Activated CD4-positive, alpha-beta T cell treated with anti-CD3 and anti-CD28 coated beads, Interleukin-2, amount 50 U/mL, for 24 hours (primary cell): ENCODE measurements at places on chromosomes 5 and 9.

DNA sequence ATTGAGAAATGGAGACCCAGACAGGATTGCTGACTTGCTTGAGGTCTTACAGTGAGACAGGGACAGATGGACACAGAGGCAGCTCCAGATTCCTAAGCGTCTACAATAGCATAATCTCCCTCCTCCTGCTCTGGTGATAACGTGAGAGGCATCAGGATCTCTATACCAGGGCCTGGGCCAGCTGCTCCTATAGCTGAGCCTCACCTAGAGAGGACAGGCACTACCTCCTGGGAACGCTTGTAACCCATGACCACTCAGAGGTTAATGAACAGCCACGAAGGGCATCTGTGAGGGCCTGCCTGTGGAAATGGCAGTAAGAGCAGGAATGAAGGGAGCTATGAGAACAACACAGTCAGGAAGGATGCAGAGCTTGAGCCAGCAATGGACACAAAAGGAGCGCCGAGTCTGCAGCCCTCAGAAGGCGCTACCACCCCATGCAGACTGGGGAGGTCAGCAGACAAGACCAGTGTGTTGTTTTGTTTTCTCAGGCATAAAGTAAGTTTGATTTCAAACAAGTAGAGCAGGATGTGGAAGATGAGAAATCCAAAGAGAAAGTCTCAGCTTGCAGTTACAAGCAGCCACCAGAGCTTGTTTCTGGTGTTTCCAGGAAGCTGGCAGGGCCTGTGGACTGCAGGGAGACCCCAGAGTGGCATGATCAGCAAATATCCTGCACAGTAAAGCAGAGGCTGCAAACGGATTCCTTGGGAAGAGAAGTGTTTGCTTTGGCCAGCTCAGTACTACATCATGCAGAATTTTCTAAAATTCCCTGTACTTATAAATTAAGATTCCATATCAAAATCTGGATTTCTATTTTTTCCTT is 17.4 kb downstream of the ANKS6 start:
- no peak for DNase-seq

GRCh38 chr5:172637740-172638139 is 3.3 kb upstream of the NEURL1B start:
- DNase-seq: no peak

GRCh38 chr5:38187532-38187931 is 70.8 kb upstream of the EGFLAM start:
- DNase-seq: no peak

GRCh38 chr5:180795771-180796313 is 6.8 kb downstream of the MGAT1 start:
- no peak for DNase-seq

- DNase-seq: no peak
These were observed 55.3 kb upstream of the SLCO6A1 start for GRCh38 chr5:102554082-102554481.

DNA sequence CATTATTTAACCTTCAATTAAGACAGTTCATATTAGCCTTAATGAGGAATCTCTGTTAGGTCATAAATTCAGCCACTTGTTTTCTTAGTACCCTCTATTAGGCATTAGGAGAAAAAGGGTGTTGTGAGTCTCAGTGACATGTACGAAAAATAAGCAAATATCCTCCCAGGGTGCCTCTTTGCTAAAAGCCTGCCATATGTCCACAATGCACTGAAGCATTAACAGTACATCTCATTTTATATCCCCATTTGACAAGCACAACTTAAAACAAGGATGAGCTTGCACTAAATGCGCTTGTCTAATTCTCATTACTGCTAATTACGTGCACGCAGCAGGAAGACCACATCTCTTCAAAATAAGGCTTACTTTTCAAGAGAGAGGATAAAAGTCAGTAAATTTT is 48.4 kb upstream of the SRFBP1 start:
- no peak for DNase-seq

GRCh38 chr5:82176115-82176814 is 101.9 kb downstream of the RPS23 start:
- no peak for DNase-seq

DNA sequence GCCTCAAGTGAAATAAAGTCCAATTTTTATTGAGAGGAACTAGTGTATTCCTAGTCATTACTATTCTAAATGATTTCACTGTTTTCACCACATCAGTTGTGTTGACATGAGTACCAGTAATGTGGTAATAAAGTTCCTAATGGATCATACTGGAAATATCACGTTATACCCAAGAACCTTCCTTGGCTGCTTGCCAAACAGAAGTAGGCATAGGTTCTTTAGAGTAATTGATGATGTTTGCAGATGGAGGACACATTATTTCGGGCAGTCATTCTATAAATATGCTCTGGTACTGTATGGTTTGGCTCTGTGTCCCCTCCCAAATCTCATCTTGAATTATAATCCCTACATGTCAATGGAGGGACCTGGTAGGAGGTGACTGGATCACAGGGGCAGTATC is 15.1 kb downstream of the SNCAIP start:
- DNase-seq: no peak

- no peak for DNase-seq
These were observed 45.2 kb downstream of the NSD1 start for GRCh38 chr5:177178733-177179304.

DNA sequence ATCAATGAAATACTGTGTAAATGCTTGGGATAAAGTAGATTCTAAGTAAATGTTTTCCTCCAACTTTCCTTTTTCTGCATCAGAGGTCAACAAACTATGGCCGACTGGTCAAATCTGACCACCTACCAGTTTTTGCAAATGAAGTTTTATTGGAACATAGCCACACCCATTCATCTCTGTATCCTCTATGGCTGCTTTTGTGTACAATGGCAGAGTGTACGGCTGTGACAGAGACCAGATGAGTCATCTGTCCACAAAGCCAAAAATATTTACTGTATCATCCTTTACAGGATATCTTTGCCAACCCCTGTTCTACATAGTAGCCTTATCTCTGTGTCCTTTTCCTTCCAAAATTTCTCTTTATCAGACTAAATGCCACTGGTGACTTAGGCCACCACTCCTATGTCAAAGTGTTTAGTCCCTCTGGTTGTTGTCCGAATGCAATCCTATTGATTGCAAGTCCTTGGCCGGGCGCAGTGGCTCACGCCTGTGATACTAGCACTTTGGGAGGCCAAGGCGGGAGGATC is 218.4 kb upstream of the KLF4 start:
- no peak for DNase-seq

DNA sequence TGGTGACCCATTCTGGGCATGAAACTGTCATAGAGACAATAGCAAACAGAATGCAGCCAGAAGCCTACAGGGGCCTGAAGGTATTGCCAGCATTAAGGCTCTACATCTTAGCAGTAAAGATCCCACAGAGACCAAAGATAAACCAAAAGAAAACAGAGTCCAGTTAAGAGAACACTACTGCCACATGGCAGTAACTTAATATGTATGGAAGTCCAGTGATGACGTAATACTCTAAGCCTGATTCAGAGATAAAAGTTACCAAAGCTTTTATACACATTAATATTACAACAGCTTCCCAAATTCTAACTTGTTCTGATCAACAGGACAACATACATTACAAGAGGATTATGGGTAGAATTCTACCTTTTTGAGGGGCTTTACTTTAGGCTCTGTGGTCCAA is 371.5 kb downstream of the PRELID2 start:
- no peak for DNase-seq

- DNase-seq: no peak
These were observed 751.2 kb downstream of the BRINP1 start for GRCh38 chr9:118618084-118618483.

DNA sequence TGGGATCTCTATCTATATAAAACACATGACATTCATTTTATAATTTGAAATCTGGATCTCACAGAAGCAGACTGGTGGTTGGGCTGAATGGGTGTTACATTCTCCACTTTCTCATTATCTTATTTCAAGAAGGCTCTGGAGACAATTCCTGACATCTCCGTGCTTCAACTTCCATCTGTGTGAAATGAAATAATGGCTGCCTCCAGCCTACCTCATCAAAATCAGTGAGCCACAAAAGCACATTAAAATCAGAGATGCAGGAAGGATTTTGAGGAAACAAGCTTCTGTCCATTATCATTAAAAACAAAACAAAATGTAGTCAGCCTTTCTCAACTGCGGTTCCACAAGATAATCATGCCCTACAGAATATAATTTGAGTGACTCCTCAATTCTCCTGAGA is 958.3 kb upstream of the DMAC1 start:
- no peak for DNase-seq

DNA sequence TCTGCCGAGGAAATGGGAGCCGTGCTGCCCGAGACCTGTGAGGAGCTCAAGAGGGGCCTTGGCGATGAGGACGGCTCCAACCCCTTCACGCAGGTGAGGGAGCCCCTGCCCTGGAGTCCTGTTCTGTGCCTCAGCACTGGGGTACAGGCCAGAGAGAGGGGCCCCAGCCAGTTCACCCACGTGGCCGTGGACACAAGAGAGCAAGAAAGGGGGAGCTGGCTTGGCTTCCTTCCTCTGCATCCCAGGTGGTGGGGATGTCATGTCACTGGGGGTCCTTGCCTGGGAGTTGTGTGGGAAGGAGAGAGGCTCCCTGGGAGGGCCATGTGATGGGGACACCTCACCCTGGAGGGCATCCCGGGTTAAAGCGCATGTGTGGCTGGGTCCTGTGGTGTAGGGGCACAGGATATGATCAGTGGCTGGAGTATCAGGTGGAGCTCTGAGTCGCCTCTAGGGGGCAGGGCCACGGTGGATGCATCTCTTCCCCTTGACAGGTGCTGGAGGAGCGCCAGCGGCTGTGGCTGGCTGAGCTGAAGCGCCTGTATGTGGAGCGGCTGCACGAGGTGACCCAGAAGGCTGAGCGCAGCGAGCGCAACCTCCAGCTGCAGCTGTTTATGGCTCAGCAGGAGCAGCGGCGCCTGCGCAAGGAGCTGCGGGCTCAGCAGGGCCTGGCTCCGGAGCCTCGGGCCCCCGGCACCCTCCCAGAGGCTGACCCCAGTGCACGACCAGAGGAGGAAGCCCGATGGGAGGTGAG is 7.5 kb downstream of the N4BP3 start:
- DNase-seq: peak; percentile 75

DNA sequence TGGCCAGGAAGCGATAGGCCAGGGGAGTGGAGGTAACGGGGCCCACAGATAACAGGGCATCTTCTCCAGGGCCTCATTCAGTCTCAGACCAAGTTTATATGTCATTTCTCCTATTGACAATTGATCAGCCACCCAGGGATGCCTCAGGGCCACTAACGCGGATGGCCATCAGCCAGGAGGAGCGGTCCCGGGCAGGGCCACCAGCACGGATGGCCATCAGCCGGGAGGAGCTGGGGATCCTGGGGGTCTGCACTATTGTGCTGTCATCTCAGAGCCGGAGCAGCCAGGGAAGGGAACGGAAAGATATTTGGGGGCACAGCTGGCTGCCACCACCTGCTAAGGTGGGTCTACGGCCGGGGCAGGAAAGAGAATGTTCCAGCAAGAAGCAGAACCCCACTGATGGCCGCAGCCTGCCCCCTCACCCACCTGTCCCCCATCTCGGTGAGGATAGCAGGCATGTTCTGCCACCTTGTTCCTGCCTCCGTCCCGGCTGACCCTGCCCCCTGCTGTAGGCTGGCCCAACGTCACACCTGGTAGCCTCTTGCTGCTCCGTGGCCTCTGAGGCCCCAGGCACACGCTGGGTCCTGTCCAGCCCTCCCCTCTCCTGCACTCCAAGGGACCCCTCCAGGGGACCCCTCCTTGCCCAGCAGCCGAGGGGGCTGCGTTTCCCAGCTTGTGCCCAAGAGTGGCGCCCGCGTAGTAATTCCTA is 21.5 kb upstream of the UBAC1 start:
- no peak for DNase-seq

DNA sequence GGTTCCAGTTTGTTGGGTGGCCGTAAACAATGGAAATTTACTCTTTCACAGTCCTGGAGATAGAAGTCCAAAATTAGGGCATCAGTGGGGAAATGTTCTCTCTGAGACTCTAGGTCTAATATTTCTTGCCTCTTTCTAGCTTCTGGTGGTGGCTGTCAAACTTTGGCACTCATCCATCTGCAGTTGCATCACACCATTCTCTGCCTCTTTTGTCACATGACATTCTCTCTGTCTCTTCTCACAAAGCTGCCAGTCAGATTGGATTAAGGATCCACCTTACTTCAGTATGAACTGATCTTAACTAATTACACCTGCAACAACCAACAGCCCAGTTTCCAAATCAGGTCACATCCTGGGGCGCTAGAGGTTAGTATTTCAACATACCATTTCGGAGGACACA is 222.9 kb upstream of the FTMT start:
- no peak for DNase-seq

- DNase-seq: no peak
These were observed at the start of gene ELOVL7 for GRCh38 chr5:60843936-60844905. Gene ELOVL7, minus strand, starts transcription at chr5:60844269. Its CDS starts 56,872 bp downstream, at chr5:60787397.

DNA sequence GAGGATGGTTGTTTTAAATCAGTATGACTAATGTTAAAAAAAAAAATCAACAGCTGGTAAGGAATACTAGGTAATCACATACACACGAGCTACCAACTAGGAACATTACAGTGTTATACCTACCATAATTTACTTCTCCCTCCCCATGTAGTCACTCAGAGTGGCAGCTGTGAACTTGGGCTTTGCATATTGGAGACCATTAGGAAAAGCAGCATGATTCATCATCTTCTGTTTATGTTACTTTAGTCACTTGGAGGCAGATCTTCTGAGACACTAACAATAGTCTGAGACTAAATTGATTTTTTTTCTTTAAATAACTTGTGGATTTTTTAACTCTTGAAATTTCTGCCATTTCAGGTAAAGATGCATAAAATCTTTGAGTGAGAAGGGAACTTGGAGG is 141.5 kb upstream of the NR4A3 start:
- no peak for DNase-seq

- peak; percentile 58 for DNase-seq
These were observed 20.5 kb upstream of the GLRX start for GRCh38 chr5:95842854-95843544.

GRCh38 chr9:20962536-20963225 is 68.8 kb downstream of the HACD4 start:
- DNase-seq: no peak

DNA sequence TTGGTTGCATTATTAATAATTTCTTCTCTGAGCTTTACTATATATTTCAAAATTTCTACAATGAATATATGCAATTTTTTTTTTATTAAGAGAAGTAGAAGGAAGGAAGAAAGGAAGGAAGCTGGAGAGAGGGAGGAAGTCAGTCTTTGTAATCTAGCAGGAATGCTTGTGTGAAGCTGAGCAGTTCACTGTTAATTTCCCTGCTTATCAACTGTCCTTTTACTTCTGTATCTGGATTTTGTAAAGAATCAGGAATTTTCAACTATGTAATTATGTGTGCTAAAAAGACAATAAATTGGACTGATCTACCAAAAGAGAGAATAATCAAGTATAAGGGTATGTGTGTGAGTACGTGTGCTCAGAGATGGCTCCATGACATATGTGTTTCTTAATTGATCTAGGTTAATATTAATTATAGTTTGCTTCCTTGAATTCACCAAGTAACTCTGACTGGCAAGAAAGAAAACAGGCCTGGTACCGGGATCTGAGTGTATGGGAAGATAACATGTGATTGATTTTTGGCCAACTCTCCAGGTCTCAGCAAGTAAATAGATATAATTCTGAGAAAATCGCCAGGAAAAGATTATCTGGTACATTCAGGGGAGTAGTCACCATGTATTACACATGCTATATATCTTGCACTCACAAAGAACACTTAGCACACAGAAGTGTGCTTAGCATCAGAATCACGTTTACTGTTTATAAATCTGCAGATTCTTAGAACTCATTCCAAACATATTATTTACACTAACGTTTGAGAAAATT is 1758.8 kb upstream of the WWC1 start:
- DNase-seq: no peak
